ENCODE measurements at places on chromosomes 7 and 10. TPM values are rescaled to one million over a fixed set of nuclear protein-coding genes. Genes with fewer than 3 reads are reported as not detected.

DNA sequence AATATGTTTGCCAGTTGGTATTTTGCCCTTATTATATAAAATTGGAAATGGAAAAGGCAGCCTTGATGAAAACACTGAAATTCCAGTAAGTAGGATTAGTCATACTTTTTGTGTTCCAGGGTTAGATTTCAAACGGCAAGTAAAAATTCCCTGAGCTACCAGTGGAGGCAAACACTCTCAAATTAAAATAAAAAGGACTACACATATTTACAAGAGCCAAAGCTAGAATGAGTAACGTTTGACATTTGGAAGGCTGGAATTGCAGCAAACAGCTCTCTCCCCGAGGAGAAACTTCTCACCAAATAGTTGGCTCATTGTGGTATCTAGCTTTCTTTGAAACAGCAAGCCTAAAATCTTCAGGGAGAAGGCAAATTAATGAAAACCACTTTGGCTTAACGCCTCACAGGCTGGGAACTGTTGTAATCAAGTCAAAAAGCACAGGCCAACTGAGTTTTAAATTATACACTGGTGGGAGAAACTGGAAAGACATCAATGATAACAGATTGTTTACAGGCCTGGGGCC is 288.4 kb downstream of the SNX13 start:
- no peak overlapping the region for H3K27ac ChIP-seq
- no peak for DNase-seq
- peaks cover 4% of the 10 kb centered on the region for H3K4me1 ChIP-seq

DNA sequence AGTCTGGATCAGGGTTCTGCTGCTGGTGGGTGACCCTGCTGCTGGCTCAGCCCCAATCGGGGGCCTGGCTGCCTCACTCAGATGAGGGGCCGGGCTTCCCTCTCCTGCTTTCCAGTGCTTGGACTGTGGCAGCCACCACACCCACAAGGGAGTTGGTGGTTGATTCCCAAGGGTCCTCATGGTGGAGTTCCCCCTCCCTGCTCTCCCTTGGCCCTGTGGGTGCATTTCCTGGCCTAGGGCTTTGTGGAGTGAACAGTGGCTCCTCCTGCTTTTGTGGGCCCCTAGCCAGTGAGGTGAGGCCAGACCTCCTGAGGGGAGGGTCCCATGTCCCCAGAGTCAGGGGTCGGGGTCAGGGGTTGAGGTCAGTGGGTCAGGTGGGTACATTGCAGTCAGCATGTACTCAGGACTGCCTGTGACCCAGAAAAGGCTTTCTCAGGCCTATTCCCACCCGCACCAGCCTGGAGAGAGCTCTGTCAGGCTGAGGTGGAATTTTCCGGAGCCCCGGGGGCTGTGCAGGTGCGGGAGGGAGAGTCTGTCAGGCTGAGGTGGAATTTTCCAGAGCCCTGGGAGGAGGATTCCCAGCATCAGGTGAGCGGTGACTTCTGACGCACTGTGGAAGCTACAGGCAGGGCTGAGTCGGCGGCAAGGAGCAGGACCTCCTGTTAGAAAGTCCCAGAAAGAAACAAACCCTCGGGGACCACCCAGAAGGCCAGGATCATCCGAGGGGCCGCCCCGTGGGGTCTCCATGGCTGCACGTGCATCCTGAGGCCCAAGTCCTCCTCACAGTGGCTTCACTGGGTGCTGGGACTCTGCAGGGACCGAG is 94.4 kb upstream of the INSIG1 start:
- no peak overlapping the region for H3K4me3 ChIP-seq
- no peaks in the 10 kb centered on the region for H3K36me3 ChIP-seq
- H3K27ac ChIP-seq, result no peak overlapping the region
- H3K4me1 ChIP-seq, result no peaks in the 10 kb centered on the region
- H3K27me3 ChIP-seq, result no peaks in the 10 kb centered on the region

DNA sequence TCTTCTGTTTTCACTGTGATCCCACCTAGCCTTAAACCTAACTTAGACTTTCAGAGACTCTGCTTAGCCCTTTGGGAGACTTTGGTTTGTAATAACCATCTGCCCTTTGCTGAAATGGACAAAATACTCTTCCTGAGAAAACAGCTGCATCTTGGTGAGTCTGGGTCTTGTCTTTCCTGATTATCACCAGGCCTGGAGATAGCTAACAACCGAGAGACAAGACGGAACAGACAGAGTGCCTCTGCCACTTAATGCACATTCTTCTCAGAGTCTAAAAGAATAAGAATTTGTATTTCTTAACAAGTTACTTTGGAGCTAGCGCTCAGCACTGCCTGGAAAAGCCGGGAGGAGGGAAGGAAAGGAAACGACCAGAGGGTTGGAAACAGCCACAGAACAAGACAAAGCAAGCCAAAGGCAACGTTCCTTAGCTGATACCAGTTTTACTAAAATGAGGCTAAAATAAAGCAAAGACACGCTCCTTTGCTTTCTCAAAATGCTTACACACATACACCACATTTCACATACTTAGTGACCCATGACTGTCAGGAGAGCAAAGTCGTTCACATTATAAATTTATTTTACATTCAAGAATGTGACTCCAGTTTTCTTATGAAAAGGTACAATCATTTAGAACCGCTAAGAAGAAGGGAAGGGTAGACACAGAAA is 70.3 kb upstream of the DGKI start:
- H3K27me3 ChIP-seq, result no peaks in the 10 kb centered on the region
- peaks cover 15% of the 10 kb centered on the region for H3K4me1 ChIP-seq
- H3K4me3 ChIP-seq, result no peak overlapping the region
- no peak overlapping the region for H3K27ac ChIP-seq
- no peak for DNase-seq

DNA sequence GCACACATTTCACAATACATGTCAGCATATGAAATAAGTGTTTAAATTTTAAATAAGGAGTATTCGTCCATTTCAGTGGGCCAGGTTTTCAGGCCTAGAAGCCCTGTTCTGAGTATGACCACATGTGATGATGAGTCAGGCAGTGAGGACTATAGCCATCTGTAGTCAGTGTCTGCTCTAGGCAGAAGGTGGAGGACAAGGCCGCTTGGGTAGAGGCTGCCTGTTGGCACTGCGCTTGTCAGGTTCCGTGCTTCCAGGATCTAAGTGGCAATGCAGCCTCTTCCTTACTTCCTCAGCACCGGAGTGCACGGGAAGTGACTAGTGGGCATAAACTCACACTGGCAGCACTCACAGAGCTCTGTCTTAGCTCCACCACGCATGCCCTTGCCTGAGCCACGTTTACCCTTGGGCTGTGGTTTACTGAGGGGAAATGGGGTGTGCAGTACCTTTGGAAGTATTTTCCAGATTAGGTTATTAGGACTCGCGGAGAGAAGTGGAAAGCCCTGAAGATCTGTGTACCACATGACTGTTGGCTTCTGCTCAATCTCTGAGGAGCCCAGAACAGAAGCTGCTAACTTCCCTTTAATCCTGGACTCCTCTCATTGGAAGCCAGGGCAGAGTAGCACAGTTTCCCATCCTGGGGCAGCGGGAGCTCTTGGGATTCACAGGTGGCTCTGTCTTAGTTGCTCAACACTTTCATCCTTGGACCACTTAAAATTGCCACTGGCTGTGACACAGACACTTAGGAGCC is 87.5 kb upstream of the GJD4 start:
- H3K4me3 ChIP-seq, result no peak overlapping the region
- H3K36me3 ChIP-seq, result no peaks in the 10 kb centered on the region
- no peak overlapping the region for H3K27ac ChIP-seq

- DNase-seq, result peak; percentile 68
- no peak overlapping the region for H3K27ac ChIP-seq
- H3K27me3 ChIP-seq, result no peaks in the 10 kb centered on the region
- no peaks in the 10 kb centered on the region for H3K4me1 ChIP-seq
- H3K36me3 ChIP-seq, result no peaks in the 10 kb centered on the region
Observed at GRCh38 chr7:39016609-39017008, 38.9 kb downstream of the POU6F2 start.

DNA sequence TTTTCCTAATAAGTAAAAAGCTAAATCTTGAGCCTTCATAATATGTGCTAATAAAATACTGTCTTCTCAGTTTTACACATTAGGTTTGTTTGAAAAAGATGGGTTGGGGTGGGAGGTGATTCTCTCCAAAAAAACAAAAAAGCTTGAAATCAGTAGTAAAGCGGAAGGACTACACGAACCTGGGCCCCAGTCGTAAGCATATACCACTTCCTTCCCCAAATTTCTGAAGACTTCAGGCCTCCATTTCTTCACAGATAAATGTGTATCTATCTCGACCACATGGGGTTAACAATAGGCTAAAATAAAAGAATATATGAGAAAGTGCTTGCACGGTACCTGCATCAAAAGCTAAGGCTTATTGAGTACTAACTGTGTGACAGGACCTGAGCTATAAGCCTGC is 51.6 kb upstream of the PAX2 start:
- no peaks in the 10 kb centered on the region for H3K36me3 ChIP-seq
- H3K4me1 ChIP-seq, result no peaks in the 10 kb centered on the region
- peaks cover 47% of the 10 kb centered on the region for H3K27me3 ChIP-seq
- no peak overlapping the region for H3K4me3 ChIP-seq
- no peak overlapping the region for H3K27ac ChIP-seq

GRCh38 chr7:108143658-108144420 is 13.7 kb upstream of the LAMB4 start:
- H3K4me1 ChIP-seq, result peaks cover 6% of the 10 kb centered on the region
- H3K27me3 ChIP-seq, result no peaks in the 10 kb centered on the region
- no peak overlapping the region for H3K4me3 ChIP-seq
- H3K27ac ChIP-seq, result no peak overlapping the region
- DNase-seq, result no peak

GRCh38 chr7:99997545-99998137 is 17.8 kb upstream of the ZKSCAN1 start:
- no peaks in the 10 kb centered on the region for H3K36me3 ChIP-seq
- H3K27ac ChIP-seq, result peak overlapping the region; percentile 88
- peak; percentile 76 for DNase-seq
- H3K4me3 ChIP-seq, result peak overlapping the region; percentile 52
- H3K27me3 ChIP-seq, result no peaks in the 10 kb centered on the region

VGF gene
- total RNA-seq, result not detected

SAMD9L gene
- 46.5 TPM for total RNA-seq

CYP3A7 gene
- 1.6 TPM for total RNA-seq

ANKRD30A gene
- total RNA-seq, result 0.12 TPM

Data from upper lobe of right lung (tissue), 1 donor.